ENCODE measurements at places on chromosomes 6 and 20.

DNA sequence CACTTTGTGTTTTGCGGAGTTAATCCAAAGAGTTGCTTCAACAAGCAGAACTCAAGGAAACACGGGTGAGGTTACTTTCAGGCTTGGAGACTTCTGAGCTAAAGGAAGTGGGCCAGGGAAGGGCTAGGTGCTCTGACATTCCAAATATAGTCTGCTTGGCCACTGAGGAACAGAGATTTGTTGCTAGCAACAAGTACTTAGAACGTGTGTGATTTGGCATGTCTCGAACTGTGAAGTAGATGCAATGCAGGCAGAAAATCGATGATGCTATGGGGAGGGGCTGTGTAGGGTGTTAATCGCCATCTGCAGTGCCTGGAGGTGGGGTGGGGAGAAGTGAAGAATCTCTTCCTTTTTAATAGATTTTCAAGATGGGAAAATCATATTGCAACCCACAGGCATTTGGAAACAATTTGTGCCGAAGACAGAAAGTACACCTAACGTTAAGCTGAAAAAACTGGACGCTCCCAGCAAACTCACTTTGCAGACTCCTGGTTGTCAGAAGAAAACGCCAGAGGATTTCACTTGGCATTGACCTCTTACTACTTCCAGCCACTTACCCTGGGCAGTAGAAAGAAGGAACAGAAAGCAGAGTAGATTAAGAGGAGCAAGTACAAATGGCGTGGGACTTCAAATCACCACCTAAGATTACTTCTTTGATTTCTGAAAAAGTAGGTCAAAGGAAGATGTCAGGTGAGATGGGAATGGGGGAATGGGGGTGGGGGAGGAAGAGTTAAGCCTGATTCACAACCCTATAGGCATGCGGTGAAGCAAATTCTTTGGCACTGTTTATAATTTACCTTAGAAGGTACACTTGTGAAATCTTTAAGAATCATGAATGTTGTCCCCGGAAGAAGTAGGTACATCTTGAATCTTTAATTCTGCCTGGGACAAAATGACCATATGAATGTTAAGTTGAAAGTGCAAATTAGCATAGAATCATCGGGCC, 314.1 kb downstream of the CD83 start:
- DNase-seq: no peak

- DNase-seq: no peak
These were observed 86.6 kb downstream of the SMOC2 start for GRCh38 chr6:168527451-168528210.

DNA sequence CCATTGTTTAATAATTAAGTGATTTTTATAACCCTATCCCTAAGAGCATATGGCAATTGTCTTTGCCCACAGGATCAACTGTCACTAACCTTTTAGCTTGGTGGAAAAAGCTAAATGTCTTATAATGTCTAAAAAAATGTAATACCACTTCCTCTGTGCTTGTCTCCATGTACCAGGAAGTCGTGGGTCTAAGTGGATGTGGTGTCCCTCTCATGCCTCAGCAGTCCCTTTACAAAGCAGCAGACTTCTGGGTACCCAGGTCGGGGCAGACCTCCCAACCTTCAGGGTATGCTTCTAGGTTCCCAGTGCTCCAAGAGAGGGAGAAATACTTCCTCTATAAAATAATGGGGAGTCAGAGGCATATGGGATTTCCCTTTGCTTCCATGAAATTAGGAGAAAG, 74.7 kb downstream of the ZHX3 start:
- no peak for DNase-seq

- DNase-seq: no peak
These were observed 15.0 kb downstream of the MBOAT1 start for GRCh38 chr6:20197251-20197650.

DNA sequence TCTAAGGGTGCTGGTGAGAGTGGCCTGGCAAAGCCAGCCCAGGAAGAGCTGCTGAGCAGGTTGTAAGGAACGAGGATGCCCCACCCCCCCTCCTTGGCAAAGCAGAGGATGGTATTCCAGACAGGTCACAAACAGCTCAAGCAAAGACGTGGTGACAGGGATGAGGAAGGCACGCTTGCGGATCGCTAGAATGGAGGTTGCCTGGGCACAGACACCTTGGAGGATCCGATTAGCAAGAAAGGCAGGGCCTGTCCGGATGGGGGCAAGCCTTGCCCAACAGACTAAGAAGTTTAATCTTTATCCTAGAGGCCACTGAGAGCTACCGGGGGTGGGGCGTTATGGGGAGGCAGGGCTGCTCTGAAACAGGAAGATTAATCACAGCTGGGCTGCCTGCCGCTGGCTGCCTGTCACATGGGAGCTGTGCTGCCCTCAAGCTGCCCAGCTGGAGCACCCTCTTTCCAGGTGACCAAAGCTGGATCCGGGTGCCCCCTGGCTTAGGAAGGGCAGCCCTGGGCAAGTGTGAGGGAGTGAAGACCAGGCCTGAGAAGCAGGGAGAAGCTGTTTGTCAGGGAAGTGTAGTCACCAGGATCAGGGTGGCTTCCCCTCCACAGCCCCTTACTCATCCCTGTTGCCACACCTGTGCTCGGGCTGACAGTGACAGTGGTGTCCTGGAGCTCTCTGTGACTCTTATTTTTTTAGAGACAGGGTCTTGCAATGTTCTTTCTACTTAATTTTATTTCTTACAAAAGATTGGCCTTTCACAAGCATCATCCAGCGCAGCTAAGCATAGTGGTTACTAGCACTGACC, 9.1 kb upstream of the MAPK13 start:
- DNase-seq: no peak

- no peak for DNase-seq
These were observed 135.0 kb upstream of the SGK1 start for GRCh38 chr6:134452906-134453305.

DNA sequence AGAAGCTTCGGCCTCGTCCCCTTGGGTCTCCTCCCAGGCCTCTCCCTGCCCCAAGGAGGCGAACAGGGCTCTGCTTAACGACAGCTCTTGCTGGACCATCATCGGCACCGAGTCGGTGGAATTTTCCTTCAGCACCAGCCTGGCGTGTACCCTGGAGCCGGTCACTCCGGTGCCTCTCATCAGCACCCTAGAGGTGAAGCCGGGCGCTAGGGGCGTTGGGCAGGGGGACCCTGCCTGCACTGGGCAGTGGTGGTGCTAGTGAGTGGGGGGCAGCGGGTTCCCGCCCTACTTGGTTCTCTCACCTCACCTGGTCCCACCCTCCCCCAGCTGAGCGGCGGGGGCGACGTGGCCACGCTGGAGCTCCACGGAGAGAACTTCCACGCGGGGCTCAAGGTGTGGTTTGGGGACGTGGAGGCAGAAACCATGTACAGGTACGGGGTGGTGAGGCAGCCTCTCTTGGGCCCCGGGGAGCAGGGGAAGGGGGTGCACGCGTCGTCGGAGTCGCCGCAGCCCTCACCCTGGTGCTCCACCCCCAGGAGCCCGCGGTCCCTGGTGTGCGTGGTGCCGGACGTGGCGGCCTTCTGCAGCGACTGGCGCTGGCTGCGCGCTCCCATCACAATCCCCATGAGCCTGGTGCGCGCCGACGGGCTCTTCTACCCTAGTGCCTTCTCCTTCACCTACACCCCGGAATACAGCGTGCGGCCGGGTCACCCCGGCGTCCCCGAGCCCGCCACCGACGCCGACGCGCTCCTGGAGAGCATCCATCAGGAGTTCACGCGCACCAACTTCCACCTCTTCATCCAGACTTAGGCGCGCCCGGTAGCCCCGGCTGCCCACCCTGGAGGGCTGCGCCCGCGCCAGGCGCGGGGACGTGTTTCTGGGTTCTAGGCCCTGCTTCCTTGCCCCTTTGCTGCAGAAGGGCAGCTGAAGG, 8.3 kb upstream of the MATN4 start:
- no peak for DNase-seq

DNA sequence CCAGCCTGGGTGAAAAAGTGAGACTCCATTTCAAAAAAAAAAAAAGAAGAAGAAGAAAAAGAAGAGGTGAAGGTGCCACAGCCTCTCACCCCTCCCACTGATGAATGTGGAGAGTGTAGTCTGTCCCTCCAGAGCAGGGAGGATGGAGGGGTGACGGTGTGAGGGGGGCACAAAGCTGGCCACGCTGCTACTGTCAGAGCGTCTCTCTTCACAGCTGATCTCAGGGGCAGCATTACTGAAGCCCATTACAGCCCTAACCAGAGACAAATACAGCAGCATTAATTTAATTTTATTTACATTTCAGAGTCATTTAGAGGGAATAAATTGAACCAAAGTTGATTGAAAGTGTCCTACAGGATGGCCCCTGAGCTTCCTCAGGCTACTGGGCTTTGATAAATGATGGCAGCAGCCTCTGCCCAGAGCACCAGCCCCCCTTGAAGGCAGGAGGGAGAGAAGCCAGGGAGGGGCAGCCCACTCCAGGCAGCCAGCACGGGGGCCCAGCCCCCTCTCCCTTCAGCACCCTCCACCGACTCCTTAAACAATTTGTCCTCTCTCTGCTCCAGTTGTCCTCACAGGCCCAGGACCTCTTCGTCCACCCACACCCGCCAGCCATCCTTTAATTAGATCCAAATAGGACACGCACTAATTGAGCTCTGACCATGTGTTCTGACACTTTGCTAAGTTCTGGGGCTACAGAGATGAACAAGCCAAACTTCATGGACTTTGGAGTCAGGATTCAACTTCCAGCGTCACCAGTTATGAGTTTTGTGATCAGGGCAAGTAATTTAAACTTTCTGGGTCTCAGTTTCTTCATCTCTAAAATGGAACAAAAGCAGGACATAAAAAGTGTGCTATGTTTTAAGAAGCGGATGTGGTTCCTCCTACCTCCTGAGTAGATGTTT, 18.6 kb upstream of the ZFAND3 start:
- DNase-seq: no peak

DNA sequence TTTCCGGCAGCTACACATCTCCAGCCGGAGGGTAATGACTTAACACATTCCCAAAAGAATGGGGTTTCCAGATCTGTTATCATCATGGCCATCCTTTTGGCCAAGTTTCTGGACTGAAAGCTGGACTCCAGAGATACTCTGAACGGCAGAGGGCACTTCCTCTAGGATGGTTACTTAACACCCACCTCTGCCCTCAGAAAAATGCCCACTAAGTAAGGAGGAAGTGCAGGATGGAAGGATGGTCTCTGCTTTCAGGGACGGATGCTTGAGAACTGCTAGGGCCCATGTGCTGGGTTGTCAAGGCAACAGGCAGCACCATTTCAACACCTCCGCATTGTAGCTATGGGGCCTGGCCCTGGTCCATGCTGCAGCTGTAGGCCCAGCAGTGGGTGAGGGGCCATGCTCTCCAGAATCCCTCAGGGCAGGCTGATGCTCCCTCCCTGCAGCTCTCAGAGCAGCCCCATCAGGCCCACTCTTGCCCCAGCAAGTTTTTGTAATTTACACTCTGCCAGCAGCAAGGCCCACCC, 16.5 kb upstream of the TGM3 start:
- DNase-seq: no peak

DNA sequence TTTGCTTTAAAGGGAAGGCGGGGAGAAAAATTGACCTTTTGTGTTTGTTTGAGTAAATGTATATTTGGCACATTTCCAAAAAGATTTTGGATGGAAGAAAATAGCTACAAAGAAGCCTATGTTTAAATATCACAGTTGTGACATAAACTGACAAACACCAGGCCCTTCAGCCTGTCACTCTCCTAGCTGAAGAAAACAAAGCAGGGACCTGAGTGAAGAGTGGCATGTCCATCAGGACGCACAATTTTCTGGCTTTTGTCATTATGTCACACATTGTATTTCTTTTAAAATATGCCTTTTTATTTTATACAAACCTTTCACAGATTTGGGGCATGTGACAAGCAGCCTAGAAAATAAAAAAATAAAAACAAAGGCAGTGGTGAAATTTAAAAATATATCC, 241.2 kb downstream of the OGFRL1 start:
- DNase-seq: no peak

DNA sequence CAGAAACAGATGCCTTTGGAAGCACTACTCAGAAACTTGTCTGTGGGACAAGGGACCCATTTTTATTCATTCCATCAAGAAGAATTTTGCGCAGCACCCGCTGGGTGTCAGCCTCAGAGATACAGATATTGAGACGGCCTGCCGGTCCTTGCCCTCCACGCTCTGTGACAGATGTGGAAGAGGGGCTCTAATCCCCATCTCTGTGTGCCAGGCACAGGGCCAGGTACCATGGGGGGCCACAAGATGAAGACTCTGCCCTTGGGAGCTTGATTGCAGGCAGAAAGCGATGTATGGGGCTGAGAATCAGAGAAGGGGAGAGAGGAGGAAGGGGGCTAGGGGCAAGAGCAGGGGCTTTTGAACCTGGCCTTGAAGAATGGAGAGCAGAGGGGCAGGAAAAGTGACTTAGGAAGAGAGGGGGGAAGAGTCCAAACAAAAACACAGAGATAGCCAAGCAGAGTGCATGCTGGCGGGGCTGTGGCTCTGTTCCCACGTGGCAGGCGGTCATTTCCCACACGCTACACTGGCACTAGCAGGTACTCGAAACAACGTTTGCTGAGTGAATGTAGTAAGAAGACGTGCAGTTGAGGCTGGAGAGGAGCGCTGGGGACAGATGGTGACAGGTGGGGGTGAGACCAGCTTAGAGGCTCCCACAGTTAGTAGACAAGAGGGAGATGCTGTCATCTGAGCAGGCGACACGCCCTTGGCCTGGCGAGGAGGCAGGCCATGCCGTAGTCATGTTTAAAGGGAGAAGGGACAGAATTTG, 170.3 kb upstream of the SNX9 start:
- no peak for DNase-seq

DNA sequence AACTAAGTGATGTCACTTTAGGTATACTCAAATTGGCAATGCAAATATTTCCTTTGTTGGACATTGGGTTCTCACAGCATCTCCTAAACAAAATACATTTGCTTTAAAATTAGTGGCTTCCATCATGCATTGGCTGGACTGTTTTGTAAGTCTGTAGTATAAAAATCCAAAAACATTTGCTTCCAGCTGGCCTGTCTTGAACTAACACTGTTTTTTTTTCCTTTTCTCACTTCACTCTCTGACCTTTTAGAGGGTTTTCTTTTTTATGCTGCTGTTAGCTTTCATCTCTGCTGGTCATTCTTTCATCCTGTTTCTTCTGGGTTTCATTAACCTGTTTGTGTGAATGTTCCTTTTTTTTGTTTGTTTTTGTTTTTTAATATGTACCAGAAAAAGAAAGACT, 121.7 kb upstream of the MLIP start:
- DNase-seq: no peak

- DNase-seq: no peak
These were observed 1.1 kb downstream of the DLK2 start for GRCh38 chr6:43454290-43454695.

DNA sequence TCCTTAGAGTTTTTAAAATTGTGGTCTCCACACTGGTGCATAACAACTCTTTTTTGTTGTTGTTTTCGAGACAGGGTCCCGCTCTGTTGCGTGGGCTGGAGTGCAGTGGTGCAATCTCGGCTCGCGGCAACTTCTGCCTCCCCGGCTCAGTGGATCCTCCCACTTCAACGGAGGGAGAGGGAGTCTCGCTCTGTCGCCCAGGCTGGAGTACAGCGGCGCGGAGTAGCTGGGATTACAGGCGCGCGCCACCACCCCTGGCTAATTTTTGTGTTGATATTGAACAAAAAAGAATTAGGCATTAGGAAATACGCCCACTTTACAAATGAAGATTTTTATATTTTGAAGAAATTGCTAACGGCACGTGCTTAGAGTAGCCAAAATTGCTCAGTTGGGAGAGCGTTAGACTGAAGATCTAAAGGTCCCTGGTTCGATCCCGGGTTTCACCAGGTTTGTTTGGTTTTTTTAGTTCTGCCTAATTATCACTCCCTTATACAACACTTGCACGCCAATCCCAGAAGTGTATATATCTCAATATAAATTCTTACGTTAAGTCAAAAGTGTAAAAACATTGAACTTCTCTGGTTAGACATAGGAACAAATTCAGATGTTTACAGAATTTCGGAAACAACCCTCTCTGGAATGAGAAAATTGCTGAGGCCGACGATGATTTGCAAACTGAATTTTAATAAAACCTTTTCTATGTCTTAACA, 159.6 kb downstream of the TRIM27 start:
- DNase-seq: no peak
